Osteoblast (primary cell): ENCODE measurements at places on chromosomes 5 and 9. TPM values are rescaled to one million over a fixed set of nuclear protein-coding genes. Genes with fewer than 3 reads are reported as not detected.

Gene DRD1
- total RNA-seq: under 0.01 TPM in 1 of 2 replicates, not detected in the other

Gene TAS2R1
- total RNA-seq: not detected in 2 replicates

DNA sequence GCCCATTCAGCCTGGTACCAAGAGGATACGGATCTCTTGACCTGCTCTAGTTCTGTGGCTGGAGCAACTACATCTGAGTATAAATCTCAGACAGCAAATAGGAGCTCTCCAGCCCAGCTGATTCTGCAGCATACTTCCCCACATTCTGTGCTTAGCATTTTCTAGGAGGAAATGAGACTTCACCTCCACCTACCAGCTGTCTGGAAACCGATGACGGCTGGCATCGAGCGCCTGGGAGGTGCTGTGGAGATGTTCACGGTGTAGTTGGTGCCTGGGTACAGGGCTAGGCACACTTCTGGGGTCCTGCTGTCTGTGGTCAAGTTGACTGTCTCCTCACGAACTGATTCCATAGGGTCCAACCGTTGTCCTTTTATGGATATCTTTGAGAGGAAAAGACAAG lies 63.6 kb downstream of the SUSD1 start:
- no peaks in the 10 kb centered on the region for H3K27me3 ChIP-seq
- H3K4me1 ChIP-seq: peaks cover 11% of the 10 kb centered on the region
- H3K27ac ChIP-seq: no peak overlapping the region
- no peak for DNase-seq
- no peak overlapping the region for H3K4me3 ChIP-seq
- peaks cover 5% of the 10 kb centered on the region for H3K36me3 ChIP-seq

GRCh38 chr9:109156708-109157107 lies 10.3 kb downstream of the FRRS1L start:
- no peak overlapping the region for H3K4me3 ChIP-seq
- no peaks in the 10 kb centered on the region for H3K36me3 ChIP-seq
- DNase-seq: no peak
- H3K27me3 ChIP-seq: peaks cover 15% of the 10 kb centered on the region
- no peaks in the 10 kb centered on the region for H3K4me1 ChIP-seq
- H3K27ac ChIP-seq: no peak overlapping the region

DNA sequence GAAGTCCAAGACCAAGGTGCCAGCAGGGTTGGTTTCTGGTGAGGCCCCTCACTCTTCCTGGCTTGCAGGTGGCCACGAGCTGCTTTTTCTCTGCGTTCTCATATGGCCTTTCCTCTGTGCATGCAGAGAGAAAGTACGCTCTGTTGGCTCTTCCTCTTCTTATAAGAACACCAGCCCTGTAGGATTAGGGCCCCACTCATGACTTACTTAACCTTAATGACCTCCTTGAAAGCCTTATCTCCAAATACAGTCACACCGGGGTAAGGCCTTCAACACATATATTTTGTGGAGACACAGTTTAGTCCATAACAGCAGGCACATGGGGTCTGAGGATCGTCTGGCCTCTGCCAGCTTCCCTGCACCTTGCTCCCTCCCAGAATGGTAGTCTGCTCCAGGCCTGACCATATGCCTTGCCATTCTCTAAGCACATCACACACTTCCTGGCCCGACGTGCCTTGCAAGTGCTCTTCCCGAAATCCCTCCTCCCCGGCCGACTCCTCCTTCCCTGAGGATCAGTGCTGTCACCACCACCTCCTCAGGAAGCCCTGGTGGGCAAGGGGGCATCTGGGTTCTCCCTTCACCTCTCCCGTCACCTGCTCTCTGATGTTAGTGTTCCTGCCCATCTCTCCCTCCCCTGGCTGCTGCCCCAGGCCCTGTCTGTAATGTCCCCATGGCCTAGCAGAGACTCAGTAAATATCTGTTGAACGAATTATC lies 200.7 kb downstream of the AOPEP start:
- peaks cover 18% of the 10 kb centered on the region for H3K36me3 ChIP-seq
- DNase-seq: no peak
- no peaks in the 10 kb centered on the region for H3K27me3 ChIP-seq
- peaks cover 40% of the 10 kb centered on the region for H3K4me1 ChIP-seq

DNA sequence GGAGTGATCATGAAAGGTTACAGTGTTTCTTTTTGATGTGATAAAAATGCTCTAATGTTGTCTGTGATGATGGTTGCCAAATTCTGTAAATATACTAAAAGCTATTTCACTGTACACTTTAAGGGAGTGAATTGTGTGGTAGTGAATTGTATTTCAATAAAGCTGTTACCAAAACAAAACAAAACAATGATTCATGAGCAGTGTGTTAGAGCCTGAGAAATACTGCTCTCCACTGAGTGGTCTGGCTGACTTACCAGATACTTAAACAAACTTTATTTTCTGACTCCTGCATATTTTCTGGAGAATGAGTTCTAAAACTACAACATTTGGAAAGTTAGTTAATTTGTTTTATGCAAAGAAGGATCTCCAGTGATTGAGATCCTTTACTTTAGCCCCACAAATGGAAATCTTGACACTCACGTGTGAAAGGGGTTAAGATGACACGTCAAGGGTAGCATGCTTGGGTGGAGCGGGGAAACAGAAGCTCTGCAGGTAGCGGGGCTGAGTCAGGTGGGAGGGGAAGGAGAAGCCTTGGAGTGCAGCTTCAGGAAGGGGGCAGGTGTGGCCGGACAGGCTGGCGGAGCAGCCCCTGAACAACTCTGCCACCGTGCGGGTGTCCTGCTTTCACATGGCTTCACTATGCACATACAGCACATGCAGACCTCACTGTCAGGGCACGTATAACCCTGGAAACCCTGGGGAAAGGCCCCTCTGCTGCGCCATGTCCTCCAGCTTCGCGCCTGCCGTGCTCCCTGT lies 256.7 kb downstream of the IRX1 start:
- no peaks in the 10 kb centered on the region for H3K27me3 ChIP-seq
- H3K4me3 ChIP-seq: no peak overlapping the region
- no peaks in the 10 kb centered on the region for H3K36me3 ChIP-seq
- DNase-seq: no peak

Gene GNAQ
- 63.9 and 64.8 TPM in 2 replicates for total RNA-seq

- DNase-seq: peak; percentile 57
- H3K36me3 ChIP-seq: no peaks in the 10 kb centered on the region
- H3K27ac ChIP-seq: no peak overlapping the region
- H3K27me3 ChIP-seq: peaks cover 10% of the 10 kb centered on the region
- no peak overlapping the region for H3K4me3 ChIP-seq
- H3K4me1 ChIP-seq: no peaks in the 10 kb centered on the region
Observed at GRCh38 chr9:133191989-133192388, 17.1 kb downstream of the OBP2B start.

DNA sequence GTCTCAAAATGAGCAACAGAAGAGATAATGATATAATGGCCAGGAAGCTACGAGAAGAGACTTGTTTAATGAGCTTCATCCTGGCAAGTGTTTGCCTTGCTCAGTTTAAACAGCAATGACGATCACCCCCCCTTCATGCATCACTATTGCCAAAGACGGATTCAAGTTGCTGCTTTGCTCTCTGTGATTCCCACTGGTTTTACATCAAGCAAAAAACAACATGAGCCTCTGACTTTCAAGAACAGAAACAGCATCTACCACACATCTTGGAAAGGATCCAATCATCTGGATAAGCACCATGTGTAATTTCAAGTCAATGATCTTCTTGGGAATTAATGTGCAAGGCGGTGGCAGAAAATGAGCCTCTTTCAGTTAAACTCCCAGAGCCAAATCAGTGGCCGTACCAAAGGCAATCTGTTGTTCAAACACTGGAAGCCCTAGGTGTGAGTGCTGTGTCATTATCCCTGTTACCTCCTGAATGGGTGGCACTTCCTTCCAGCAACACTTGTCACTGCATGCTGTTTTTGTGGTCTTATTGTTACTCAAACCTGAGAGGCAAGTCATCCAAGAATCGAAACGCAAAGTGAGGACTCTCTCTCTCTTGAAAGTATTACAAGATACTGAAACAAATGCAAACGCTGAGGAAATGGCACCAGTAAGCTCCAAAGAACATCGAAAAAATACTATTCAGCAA lies 72.8 kb downstream of the MED27 start:
- DNase-seq: no peak
- no peaks in the 10 kb centered on the region for H3K27me3 ChIP-seq
- H3K36me3 ChIP-seq: no peaks in the 10 kb centered on the region
- H3K4me1 ChIP-seq: peaks cover 31% of the 10 kb centered on the region
- no peak overlapping the region for H3K4me3 ChIP-seq
- no peak overlapping the region for H3K27ac ChIP-seq

Gene C5orf52
- not detected in 2 replicates for total RNA-seq

DNA sequence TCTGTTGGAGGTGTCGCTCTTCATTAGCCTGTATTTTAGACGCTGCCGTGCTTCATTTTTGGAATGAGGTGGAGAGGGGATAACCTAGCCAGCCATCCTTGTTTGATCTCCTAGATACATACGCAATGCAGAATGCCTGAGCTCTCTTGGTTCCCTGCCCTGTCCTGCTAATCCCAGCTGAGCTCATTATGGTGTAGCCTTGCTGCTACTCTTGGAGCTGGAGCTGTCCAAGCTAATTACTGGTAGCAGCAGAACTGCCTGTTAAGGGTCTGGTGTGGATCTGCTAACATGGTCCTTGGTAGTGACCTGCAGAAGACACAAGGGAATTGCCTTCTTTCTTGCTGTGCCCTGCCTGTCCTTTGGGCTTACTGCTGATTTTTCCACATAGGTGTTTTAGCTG lies 207.9 kb downstream of the CNTLN start:
- H3K4me3 ChIP-seq: no peak overlapping the region
- no peaks in the 10 kb centered on the region for H3K27me3 ChIP-seq
- H3K27ac ChIP-seq: no peak overlapping the region
- peaks cover 4% of the 10 kb centered on the region for H3K36me3 ChIP-seq
- no peak for DNase-seq
- no peaks in the 10 kb centered on the region for H3K4me1 ChIP-seq

GRCh38 chr9:96875461-96876142 lies 21.3 kb upstream of the ZNF782 start:
- H3K4me3 ChIP-seq: peak overlapping the region; percentile 74
- no peak overlapping the region for H3K27ac ChIP-seq
- peak; percentile 83 for DNase-seq
- H3K27me3 ChIP-seq: peaks cover 42% of the 10 kb centered on the region
- no peaks in the 10 kb centered on the region for H3K36me3 ChIP-seq
- H3K4me1 ChIP-seq: peaks cover 8% of the 10 kb centered on the region

GRCh38 chr5:145449794-145450193 lies 385.3 kb downstream of the PRELID2 start:
- H3K4me1 ChIP-seq: peaks cover 5% of the 10 kb centered on the region
- no peak overlapping the region for H3K4me3 ChIP-seq
- H3K36me3 ChIP-seq: no peaks in the 10 kb centered on the region
- no peaks in the 10 kb centered on the region for H3K27me3 ChIP-seq
- no peak overlapping the region for H3K27ac ChIP-seq

- H3K27me3 ChIP-seq: no peaks in the 10 kb centered on the region
- H3K36me3 ChIP-seq: no peaks in the 10 kb centered on the region
- peaks cover 34% of the 10 kb centered on the region for H3K4me1 ChIP-seq
- peak overlapping the region; percentile 96 for H3K27ac ChIP-seq
Observed at GRCh38 chr9:16726718-16727451, 143.6 kb downstream of the BNC2 start.

GRCh38 chr5:142613271-142613671 lies 72.6 kb downstream of the FGF1 start:
- DNase-seq: no peak
- peaks cover 14% of the 10 kb centered on the region for H3K4me1 ChIP-seq
- H3K27ac ChIP-seq: no peak overlapping the region
- no peak overlapping the region for H3K4me3 ChIP-seq

DNA sequence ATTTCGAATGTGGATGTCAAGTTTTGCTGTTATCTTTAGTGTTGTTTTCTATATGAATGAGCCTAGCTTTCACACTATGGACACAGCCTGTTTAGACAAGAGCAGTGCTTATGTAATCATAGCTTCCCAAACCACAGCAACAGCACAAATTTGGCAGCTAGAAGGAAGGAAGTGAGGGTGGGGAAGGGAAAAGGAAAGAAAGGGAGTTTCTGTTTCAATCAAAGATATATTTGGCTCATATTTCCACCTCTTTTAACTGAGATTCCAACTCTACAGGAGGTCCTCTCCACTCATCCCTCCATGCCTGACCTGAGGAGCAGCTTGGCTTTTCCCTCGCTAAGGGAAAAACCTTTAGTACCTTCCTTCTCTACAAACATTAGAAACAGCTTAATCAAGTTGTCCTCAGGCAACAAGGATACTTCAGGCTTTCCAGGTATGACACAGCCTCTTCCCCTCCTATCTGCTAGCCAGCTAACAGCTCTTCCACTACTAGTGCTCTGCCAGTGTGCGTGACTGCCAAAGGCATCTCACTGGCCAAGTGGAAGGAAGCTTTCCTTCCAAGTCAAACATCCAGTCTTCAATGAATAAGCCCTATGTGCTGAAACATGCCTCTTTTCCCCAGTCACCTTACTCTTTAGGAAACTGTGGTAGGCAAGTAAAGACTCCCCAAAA lies 268.6 kb upstream of the PTGER4 start:
- H3K27ac ChIP-seq: peak overlapping the region; percentile 55
- no peak for DNase-seq
- no peaks in the 10 kb centered on the region for H3K36me3 ChIP-seq
- peaks cover 13% of the 10 kb centered on the region for H3K4me1 ChIP-seq
- no peak overlapping the region for H3K4me3 ChIP-seq

GRCh38 chr9:136137321-136138265 lies 18.9 kb upstream of the TMEM250 start:
- peaks cover 27% of the 10 kb centered on the region for H3K27me3 ChIP-seq
- H3K36me3 ChIP-seq: no peaks in the 10 kb centered on the region
- no peak overlapping the region for H3K27ac ChIP-seq
- DNase-seq: no peak
- H3K4me3 ChIP-seq: no peak overlapping the region

DNA sequence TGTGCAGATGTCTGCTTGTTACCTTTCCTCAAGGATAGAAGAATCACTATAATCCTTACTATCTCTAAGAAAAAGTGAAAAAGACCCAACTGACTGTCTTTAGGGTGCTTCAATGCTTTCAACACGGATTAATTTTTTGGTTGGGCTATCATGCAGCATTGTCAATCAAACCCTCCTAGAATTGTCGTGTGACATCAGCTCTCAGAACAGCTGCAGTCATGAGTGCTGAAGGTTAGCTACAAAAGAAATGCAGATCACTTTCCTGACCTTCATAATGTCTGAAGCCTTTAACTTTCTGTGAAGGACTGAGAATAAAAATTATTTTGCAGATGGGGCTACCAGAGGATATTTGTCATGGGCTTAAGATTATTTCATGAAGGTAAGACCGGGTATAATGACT lies 107.9 kb upstream of the EFNA5 start:
- H3K4me3 ChIP-seq: no peak overlapping the region
- no peak for DNase-seq
- H3K36me3 ChIP-seq: no peaks in the 10 kb centered on the region
- H3K4me1 ChIP-seq: no peaks in the 10 kb centered on the region
- H3K27ac ChIP-seq: no peak overlapping the region

Gene NXNL2
- 3.3 and 7.4 TPM in 2 replicates for total RNA-seq

Gene CARD6
- 19.5 and 24.8 TPM in 2 replicates for total RNA-seq

- no peak overlapping the region for H3K27ac ChIP-seq
- peak; percentile 27 for DNase-seq
- H3K4me3 ChIP-seq: no peak overlapping the region
- H3K4me1 ChIP-seq: no peaks in the 10 kb centered on the region
Observed at GRCh38 chr9:129185402-129185801, 7.3 kb upstream of the IER5L start.
